ENCODE measurements at places on chromosomes 5 and 9.

DNA sequence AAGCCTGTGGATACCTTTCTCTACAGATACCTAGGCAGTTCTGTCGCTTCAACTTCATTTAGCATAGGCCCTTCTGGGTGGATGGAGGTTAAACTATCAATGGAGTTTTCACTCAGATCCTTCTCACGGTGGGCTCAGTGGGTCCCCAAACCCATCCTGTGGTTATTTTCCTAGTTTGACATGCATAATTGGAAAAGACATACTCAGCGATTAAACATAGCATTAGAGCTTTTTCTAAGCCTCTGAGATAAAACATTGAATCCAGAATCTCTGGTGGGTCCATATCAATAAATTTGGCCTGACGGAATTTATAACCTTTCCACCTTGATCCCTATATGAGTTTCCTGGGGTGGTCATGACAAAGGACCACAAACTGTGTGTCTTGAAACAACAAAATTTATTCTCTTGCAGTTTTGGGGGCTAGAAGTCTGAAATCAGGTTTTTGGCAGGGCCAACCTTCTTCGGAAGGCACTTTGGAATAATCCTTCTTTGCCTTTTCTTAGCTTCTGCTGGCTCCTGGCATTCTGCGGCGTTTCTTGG lies 1.7 kb upstream of the OTULIN start:
- peaks cover 32% of the 10 kb centered on the region for H3K4me1 ChIP-seq
- no peak overlapping the region for H3K27ac ChIP-seq
- no peaks in the 10 kb centered on the region for H3K36me3 ChIP-seq
- H3K4me3 ChIP-seq = peak overlapping the region; percentile 67

- no peak overlapping the region for H3K4me3 ChIP-seq
- no peaks in the 10 kb centered on the region for H3K27me3 ChIP-seq
- H3K27ac ChIP-seq = no peak overlapping the region
- H3K36me3 ChIP-seq = no peaks in the 10 kb centered on the region
Observed at GRCh38 chr9:87786876-87787275, 61.0 kb downstream of the CTSL start.

- H3K4me3 ChIP-seq = no peak overlapping the region
- H3K27me3 ChIP-seq = no peaks in the 10 kb centered on the region
- no peaks in the 10 kb centered on the region for H3K4me1 ChIP-seq
- no peaks in the 10 kb centered on the region for H3K36me3 ChIP-seq
- H3K27ac ChIP-seq = no peak overlapping the region
Observed at GRCh38 chr9:2613730-2614271, 7.8 kb upstream of the VLDLR start.

- no peaks in the 10 kb centered on the region for H3K27me3 ChIP-seq
- H3K4me3 ChIP-seq = no peak overlapping the region
- H3K4me1 ChIP-seq = no peaks in the 10 kb centered on the region
- H3K36me3 ChIP-seq = no peaks in the 10 kb centered on the region
Observed at GRCh38 chr5:88060194-88060593, 208.5 kb downstream of the TMEM161B start.

DNA sequence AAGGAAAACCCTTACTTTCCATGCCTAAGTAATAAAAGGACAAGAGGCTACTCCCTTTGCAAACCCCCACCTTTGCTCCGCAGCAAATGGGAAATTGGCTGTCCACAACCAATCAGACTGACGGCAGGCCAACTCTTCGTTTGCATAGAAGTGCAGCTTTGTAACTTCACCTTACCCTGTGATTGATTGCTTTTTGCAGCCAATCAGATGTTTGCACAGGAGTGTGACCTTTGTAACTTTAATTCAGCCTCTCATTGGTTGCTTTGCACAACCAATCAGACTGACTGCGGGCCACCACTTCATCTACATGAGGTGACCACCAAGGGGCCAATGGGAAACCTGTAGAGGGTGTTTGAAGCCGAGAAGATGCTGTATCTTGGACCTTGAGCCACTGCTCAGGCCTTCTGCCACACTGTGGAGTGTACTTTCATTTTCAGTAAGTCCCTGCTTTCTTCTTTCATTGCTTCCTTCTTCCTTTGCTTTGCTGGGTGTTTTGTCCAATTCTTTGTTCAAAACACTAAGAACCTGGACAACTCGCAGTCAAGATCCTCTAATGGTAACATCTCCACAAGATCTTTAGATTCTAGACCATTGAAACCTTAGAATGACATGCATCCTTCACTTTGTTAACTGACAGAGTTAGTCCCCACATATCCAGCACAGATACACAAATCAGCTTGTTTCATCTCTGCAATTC lies 51.3 kb upstream of the FREM1 start:
- H3K4me1 ChIP-seq = no peaks in the 10 kb centered on the region
- H3K27ac ChIP-seq = no peak overlapping the region
- H3K27me3 ChIP-seq = peaks cover 3% of the 10 kb centered on the region
- H3K4me3 ChIP-seq = no peak overlapping the region
- H3K36me3 ChIP-seq = no peaks in the 10 kb centered on the region

DNA sequence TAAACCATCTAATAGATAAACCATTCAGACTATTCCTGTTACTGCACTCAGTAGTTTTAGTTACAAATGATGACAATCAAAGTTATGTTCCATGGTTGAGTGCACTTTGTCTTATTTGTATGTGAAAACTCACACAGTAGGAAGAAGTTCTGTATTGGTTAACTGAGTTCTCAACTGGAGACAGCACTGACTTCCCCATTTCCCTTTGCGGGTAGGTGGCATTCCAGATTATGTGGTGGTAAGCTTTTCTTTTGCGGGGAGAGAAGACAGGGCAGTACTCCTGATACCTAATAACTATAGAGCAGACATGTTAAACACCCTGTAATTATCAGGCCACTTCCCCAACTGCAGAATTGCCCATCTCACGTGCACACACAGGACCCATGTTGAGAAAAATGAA lies 24.4 kb downstream of the TARS1 start:
- H3K4me3 ChIP-seq = no peak overlapping the region
- H3K4me1 ChIP-seq = no peaks in the 10 kb centered on the region
- peaks cover 88% of the 10 kb centered on the region for H3K36me3 ChIP-seq
- no peak overlapping the region for H3K27ac ChIP-seq

DNA sequence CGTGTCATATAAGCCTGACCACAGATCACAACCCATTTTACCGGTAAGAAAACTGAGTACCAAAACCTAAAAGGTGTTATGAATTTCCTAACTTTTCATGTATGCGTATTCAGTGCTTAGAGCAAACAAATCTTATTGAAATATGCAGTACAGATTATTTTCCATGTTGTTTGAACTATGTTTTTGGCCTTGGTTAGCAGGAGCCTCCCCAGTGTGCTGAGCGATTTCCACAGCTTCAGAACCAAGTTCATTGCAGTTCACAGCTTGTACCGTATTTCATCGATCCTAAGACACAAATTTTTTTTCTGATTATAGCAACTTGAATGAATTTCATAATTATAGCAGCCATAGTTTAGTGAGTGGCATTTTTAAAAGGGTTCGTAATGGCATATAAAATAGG lies 13.7 kb downstream of the ADAMTSL1 start:
- H3K27me3 ChIP-seq = no peaks in the 10 kb centered on the region
- no peaks in the 10 kb centered on the region for H3K36me3 ChIP-seq
- no peak overlapping the region for H3K27ac ChIP-seq
- DNase-seq = no peak
- no peak overlapping the region for H3K4me3 ChIP-seq

DNA sequence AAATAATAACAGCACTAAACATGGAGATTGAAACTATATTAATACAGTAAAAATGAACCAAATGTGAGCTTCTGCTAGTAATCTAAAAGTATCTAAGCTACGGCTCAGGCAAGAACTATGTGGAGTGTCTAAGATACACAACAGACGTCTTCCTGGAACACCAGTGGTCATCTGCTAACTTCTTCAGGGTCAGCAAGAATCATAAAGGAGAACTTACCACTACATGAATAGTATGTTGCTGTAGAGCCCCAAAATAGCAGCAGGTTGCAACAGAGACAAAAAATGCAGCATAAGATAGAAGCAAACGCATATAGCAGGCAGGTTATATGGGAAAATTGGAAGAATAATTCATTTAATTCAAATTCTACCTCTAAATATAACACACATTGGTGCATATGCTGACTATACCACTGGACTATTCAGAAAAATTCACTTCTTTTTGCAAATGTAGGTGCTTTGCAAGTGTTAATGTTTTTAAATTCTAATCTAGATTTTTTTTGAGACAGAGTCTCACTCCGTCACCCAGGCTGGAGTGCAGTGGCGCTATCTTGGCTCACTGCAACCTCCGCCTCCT lies 27.1 kb downstream of the DCTN4 start:
- DNase-seq = no peak
- H3K36me3 ChIP-seq = peaks cover 64% of the 10 kb centered on the region
- no peak overlapping the region for H3K4me3 ChIP-seq
- H3K27me3 ChIP-seq = no peaks in the 10 kb centered on the region

DNA sequence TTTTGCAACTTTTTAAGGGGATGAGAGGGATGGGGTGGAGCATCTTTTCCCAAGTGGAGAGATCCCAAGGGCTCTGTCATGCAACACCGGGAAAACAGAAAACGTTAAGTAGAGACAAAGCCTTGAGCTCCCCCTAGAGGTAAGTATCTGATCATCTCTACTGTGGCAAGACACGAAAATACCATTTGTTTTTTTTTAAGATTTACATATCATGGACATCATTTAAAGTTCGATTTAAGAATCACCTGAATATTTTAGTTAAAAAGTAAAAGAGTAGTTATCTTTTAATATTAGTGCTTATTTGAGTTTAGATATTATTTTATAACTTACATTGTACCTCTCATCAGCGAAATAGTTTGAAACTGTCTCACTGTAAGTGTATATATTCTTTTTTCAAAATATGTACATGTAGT lies 200.4 kb downstream of the LRRC70 start:
- no peak overlapping the region for H3K4me3 ChIP-seq
- H3K27me3 ChIP-seq = no peaks in the 10 kb centered on the region
- no peak for DNase-seq

- H3K27me3 ChIP-seq = no peaks in the 10 kb centered on the region
- H3K27ac ChIP-seq = no peak overlapping the region
- H3K36me3 ChIP-seq = no peaks in the 10 kb centered on the region
- H3K4me1 ChIP-seq = no peaks in the 10 kb centered on the region
- no peak overlapping the region for H3K4me3 ChIP-seq
Observed at GRCh38 chr5:101728933-101729332, 567.2 kb downstream of the SLCO4C1 start.

GRCh38 chr9:129006328-129007034 lies 21.6 kb downstream of the SH3GLB2 start:
- no peaks in the 10 kb centered on the region for H3K27me3 ChIP-seq
- DNase-seq = no peak
- no peaks in the 10 kb centered on the region for H3K4me1 ChIP-seq
- no peak overlapping the region for H3K27ac ChIP-seq
- H3K36me3 ChIP-seq = peaks cover 65% of the 10 kb centered on the region
- H3K4me3 ChIP-seq = no peak overlapping the region

All from effector memory CD4-positive, alpha-beta T cell (primary cell).